ENCODE measurements at places on chromosomes 11 and 22.

- no peak for DNase-seq
Measured at GRCh38 chr11:55624531-55624930, 10.4 kb upstream of the OR4P4 start.

GRCh38 chr11:73017024-73017751 lies 124.9 kb downstream of the FCHSD2 start:
- DNase-seq, result no peak

DNA sequence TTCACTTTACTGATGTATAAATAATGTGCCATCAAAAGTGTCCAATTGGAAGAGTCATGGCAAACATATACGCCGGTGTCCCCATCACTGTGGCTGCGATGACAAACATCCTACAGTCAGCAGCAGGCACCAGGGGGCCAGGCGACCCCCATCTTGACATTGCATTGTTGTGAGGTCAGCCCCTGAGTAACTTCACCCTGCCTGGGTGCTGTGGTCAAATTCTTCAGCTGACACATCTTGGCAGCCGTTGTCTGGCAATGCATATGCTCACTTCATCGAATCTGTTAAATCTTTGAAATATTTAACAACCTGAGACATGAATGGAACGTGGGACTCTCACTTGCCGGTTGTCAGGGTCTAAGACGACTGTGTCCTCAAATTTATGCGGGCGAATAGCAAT lies 430.9 kb downstream of the BRD1 start:
- no peak for DNase-seq

DNA sequence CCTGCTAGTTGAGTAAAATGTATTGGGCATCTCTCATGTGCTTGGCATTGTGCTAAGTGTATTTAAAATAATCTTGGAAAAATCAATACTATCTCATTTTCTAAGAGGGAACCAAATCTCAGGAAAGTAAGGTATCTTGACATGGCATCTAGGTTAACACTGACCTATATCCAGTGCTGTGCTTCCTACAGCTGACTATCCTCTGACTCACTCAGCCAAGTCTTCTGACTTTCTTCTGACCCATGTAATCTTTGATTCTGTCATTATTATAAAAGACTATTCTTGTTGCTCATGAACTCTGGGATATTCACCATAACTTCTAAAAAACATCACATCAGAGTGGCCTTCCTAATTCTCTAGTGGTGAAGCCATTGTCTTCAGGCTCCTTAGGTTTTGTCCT lies 304.1 kb upstream of the TENM4 start:
- DNase-seq, result no peak

DNA sequence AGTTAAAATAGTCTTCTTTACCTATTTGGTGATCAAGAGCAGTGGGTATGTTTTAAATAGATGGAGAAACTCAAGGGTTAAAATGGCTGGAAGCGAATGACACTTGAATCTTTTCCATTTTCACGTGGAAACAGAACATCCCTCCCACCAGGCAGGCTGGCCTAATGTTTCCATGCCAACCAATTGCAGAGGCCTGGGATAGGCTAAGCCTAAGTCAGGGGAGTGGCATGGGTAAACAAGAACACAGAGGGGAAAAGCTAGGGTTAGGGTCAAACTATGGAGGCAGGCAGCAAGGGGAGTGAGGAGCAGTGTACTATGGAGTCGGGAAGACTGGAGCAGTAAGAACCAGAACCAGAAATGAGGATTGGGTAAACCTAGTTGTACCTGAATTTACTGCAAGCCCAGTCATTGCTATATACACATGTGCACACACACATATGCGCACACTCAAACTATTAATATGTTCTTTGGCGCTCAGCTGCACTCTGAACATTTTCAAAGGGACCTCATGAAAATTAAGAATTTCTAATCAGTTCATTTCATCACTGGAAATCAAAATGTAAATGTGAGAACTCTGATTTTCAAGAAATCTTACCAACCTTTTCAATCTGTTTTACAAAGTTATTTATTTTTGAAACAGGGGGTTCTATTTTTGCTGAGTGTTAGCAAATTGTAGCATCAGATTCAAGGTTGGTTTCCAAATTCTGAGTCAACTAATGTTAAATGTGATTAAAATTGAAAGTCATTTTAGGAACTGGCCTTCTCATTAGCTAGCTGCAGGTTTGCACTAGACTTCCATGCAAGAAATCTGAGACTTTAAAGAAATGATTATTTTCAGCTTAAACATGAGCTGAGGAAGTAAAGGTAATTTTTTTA lies 327.0 kb upstream of the CCDC90B start:
- DNase-seq, result peak; percentile 97
